COR-L47 (cell line): ENCODE measurements at places on chromosomes 13 and 19.

GRCh38 chr19:38877781-38878574 is at the start of gene RINL:
Gene RINL, minus strand, starts transcription at chr19:38878275. Its CDS starts 1,533 bp downstream, at chr19:38876742.
- peak; percentile 98 for DNase-seq

DNA sequence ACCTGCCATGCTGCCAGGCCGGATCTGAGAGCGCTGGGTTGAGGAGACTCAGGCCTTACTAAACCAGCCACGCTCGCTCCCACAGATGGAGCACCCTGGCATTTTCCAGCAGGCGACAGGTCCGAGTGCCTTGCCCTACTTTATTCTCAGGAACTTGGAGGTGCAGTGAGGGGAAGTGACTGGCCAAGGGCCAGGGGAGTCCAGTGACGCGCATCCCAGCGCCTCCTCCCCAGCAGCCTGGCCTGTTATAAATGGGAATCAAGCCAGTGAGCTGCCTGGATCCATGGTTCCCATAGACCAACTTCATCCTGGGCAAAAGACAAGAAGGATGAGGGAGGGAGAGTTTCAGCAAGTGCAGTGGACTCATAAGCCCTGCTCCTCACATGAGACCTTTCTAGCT is 35.5 kb downstream of the TMED1 start:
- DNase-seq = no peak

- no peak for DNase-seq
These were observed 532.7 kb upstream of the SPRY2 start for GRCh38 chr13:80873589-80873988.

DNA sequence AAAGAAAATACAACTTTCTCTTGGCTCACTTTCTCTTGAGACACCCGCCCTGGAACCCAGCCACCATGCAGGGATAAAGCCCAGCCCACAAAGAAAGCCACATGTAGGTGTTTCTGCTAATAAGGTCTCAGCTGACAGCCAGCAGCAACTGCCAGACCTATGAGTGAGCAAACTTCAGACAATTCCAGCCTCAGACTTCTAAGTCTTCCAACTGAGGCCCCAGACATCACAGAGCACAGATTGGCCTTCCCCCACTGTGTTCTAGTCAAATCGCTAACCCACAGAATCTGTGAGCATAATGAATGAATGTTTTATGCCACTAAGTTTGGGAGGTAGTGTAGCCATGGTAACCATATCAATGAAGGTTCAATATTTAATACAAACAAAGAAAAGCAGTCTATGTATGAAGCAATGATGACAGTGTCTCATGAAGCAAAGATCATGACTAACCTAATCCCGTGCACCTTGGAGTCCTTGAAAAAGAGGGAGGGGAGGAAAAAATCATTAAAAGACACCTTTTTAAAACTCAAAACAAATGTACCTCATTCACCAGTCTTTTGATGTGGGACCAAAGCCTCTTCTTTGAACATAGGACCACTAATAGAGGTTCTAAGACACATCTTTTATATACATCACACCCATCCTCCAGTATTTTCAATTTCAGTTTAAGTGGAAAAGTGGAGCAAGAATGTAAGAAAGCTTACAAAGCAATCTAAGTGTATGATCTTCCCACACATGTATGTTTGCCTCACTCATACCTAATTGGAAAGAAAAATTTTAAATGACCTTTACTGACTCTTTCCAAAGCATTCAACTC is 6.2 kb downstream of the MRPS31 start:
- DNase-seq = no peak

- DNase-seq = no peak
These were observed 25.7 kb downstream of the GPX4 start for GRCh38 chr19:1129535-1129934.

- DNase-seq = no peak
These were observed 12.7 kb downstream of the C19orf12 start for GRCh38 chr19:29702161-29702962.

DNA sequence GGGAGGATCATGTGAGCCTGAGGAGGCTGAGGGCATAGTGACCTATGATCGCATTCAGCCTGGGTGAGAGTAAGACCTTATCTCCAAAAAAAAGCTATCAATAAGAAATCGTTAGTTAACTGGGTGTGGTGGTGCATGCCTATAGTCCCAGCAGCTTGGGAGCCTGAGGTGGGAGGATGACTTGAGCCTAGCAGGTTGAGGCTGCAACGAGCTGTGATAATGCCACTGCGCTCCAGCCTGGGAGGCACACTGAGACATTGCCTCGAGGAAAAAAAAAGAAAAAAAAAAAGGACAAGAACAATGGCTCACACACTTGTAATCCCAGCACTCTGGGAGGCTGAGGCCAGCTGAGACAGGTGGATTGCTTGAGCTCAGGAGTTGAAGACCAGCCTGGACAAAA is 16.2 kb downstream of the PSPC1 start:
- DNase-seq = no peak

DNA sequence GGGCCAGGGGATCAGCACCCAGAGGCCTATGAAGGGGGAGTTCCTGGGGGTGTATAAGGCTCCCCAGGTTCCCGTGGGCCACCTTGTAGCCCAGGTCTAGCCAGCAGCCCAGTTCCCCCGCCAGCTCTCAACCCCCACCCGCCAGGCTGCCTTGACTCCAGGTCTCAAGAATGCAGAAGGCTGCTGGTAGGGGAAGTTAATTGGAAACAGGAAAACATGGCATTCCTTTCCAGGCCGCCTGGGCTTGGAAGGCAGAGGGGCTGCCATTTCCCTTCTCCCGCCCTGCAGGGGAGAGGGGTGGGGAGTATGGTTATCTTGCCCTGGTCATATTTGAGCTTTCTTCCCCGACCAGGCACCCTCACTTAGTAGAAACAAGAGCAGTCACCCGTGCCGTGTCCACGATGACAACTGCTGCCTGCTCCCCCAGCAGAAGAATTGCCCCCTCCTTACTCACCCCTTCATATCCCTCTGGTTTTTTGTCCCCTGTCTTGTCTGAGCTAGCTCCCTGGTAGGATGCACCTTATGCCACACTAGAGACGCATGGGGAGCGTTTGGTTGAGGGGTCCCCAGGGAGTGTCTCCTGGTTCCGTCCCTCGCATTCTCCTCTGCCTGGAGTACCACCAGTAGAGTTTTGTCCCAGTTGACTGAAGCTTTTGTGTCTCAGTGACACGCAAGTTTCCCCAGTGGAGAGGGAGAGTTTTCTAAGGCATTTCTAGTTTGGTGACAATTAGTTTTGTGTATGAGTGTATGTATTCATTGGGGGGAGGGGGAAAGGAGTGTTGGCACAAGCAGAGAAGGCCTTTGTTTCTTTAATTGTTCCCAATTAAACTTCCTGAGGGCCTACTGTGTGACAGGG is 4.5 kb downstream of the BICRA start:
- no peak for DNase-seq

DNA sequence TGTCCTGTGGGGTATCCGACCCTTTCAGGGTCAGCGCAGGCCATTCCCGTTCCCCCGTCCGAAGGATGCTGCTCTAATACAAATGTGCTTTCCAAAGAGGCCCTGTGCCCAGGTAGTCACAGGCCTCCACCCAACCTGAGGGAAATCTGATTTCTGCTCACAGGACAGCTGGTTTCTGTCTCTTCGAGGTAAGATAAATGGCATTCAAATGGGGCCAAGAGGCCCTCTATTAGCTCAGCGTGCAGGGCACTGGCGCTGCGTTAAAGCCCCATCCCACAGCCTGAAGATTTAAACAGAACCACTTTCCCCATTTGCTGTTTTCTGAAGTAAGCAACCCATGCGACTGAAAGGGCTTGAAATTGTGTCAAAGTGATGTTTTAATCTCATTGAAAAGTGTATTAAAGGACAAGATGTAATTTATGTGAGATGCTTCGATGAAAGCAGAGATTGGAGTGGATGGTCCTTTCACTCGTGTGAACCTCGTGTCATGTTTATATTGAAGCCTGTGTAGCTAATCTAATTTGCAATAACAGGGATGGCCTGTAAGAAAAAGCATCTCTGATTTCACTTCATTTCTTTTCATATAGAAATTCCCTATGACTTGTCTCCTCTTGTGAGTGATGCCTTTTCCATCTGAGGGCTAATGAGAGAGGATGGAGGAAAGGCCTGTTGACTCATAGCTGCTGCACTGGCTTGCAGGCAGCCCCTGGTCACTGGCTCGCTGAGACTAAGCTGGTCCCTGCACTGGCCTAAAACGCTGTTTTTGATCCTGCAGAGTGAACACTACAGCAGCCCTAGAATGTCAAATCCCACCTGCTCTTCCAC is 7.3 kb upstream of the SOX1 start:
- no peak for DNase-seq

DNA sequence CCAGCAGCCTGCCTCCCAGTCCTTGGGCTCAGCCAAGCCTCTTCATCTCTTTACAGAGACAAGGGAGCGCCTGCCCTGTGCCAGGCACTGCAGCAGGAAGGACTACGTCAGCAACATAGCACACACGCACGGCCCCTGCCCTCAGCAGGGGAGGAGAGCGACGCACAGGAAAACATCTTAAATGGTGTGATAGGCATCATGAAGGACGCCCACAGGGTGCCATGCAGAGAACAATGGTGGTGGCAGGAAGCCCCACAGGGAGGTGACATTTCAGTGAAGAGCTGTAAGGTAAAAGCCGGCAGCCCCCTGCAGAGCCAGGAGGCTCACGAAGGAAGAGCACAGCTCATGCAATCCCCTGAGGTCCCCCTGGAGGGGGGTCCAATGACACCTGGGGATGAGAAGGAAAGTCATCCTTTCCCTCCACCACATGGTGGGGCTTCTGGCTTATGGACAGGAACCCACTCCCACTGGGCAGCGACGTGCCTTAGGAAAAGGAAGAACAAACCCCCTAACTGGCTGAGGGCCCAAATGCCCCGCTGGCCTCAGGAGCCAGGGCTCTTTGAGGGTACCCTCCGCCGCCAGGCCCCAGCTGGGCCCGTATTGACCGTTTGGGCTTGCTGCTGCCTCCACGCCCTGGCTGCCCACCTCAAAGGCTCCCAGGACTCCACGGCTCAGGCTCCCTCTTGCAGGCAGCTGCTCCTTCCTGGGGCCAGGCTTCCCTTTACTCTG is 37.3 kb upstream of the C13orf42 start:
- peak; percentile 95 for DNase-seq

DNA sequence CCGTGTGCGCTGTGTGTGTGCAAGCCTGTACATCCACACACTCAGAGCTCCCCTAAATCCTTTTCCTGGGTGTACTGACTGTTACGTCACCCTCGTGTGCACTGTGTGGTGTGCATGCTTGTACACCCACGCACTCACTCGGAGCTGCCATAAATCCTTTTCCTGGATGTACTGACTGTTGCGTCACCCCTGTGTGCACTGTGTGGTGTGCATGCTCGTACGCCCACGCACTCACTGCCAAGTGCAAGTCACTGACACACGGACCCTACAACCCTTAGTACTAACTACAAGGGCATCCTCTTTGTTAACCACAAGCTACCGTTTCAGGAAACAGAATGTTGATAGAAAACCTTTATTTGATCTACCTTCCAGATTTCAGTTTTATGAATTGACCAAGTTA is 983.4 kb downstream of the EFNB2 start:
- DNase-seq = no peak

DNA sequence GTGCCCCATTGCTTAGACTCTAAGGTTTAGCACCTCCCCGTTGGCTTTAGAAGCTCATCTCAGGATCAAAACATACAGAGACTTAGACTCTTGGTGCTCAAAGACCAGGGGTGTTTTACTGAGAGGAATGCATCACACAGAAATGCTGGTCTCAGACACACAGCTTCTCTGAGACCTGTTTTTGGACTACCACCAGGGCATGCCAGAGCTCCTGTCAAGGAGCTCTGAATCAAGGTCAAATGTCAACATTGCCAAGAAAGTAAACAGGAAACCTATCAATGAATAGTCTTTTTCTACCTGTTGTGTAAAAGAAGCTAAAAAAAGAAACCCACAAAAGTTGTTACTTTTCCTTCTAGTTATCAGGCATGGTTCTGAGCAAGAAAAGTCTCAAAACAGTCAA is 149.2 kb downstream of the COL4A1 start:
- no peak for DNase-seq

GRCh38 chr19:57642396-57643046 is 9.6 kb downstream of the ZNF211 start:
- DNase-seq = peak; percentile 10

DNA sequence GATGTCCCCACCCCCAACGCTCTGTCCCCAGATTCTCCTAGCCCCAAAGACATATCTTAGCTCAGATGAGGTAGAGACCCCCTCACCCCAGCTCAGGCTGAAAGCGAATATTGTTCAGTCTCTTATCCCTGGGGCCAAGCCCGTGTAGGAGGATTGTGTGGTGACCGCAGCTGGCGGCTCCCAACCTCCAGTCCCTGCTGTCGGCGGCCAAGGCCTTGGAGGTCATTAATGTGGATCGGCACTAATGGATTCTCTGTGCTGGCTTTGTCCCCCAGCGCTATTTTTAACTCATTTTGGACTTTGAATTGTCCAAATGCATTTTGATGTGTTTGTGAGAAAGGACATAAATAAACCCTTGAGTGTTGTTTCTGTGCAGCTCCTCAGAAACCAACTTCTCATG is 124.2 kb downstream of the UQCRFS1 start:
- no peak for DNase-seq

GRCh38 chr19:50552540-50552939 is 15.7 kb downstream of the LRRC4B start:
- no peak for DNase-seq

DNA sequence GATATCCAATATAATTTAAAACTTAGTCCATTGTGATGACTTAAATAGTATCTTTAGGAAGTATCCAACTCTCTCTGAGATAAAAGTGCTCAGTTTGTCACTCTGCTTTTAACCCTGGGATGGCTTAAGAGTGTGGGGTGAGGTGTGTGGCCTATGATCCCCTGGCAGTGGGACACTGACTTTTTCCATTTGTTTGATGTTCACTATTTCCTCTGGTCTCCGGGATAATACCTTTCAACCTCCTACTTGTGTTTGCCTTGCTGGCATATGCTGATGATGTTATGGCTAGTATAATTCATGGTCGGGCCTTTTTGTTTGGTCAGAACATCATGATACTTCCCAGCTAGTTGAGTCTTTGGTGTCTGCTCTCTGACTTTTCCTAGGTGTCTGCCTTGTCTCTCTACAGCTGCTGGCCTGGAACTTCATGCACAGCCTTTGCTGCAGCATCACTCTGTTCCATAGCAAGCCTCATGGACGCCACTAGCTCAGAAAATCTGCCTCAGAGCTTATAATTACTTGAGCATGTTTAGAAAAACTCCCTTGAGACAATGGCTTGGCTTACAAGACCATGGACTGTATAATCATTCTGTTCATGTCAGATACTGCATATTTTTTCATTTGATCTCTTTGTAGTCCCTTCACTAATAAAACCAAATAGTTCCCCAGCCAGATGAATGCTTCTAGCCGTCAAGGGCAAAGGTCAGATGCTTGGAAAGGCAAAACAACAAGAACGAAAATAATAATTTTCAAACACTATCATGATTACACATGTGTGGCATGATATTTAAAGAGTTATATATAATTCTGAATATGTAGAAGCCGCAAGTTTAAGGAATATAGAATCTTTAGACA is 75.2 kb downstream of the WDFY2 start:
- no peak for DNase-seq

- DNase-seq = no peak
These were observed 457.3 kb downstream of the FGF14 start for GRCh38 chr13:101944521-101944920.

GRCh38 chr13:33285420-33286124 is at the start of gene STARD13:
Gene STARD13, minus strand, starts transcription at chr13:33285755. Its CDS starts 117 bp downstream, at chr13:33285638.
- no peak for DNase-seq

- DNase-seq = no peak
These were observed 69.5 kb upstream of the ZDHHC20 start for GRCh38 chr13:21528616-21529015.
